ENCODE measurements at places on chromosomes 4 and X. TPM values are rescaled to one million over a fixed set of nuclear protein-coding genes. Genes with fewer than 3 reads are reported as not detected.

DNA sequence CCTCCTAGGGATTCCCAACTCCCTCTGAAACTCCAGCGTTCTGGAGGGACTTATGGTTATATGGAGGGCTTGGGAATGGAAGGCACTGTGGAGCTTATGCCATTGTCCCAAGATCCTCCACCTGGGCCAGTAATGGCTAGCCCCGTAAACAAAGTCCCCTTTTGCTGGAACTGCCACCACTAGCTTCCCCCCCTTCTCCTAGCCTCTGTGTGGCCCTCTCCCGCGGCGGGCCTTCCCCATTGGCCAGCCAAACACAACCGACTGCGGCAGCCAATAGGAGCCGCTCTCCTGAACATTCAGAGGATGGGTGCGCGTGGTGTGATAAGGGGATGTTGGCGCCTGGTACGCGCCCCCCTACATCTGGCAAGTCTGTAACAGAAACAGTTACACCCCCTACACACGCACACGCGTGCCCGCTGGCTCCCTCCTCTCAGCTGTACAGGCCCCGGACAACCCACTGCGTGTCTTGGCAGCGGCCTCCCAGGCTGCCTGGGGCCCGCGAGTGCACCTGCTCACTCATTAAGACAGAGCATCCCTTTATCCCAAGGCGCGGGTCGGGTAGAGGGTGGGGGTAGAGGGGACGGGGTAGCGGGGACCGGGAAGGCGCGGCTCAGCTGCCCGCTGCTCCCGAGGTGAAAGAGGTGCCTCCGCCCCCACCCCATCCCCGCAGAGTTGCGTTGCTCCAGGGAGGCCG lies 863 bp upstream of the RAB33A start:
- DNase-seq = no peak

- DNase-seq = no peak
Observed at GRCh38 chrX:70042399-70043371, 7.1 kb downstream of the AWAT2 start.

- DNase-seq = no peak
Observed at GRCh38 chrX:112696481-112696880, 16.7 kb upstream of the LHFPL1 start.

DNA sequence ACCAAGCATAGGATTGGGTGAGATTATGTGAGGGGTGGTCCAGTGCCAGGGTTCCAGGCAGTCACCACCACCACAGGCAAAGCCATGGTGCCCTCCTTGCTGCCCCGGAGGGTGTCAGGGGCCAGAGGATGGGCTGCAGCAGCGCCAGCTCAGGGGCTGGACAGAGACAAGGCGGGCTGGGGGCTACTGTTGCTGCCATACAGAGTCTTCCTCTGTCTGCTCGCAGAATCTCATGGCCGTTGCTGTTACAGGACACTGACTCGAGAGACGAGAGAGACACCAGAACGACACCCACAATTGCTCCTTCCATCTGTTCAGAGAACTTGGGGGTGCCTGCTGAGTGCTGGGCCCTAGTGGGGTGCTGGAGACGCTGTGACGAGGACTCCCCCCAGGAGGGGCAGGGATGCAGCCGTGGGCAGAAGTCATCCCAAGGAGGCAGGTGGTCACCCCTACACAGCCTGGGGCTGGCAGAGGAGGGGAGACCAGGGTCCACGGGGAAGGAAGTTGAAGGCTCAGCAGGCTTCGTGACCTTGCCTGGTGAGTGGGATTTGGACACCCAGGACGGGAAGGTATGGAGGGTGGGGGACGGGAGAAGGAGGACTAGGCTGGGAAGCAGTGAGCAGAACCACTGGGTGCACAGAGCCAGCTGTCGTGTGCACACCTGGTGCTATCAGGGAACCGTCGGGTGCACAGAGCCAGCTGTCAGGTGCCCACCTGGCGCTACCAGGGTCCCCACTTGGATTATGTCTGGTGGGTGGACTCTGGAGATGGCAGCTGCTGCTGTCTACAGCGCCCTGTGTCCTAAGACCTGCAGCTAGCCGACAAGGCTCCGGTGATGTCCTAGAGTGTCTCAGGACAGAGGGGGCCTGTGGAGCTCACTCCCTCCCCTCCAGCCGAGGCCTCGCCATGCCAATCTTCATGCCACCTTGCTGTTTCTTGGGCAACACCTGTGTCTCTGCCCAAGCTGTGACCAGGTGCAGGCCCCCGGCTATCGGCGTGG lies 43.9 kb upstream of the HMX1 start:
- DNase-seq = peak; percentile 32

The MAGEA4 gene
- not detected for total RNA-seq
